ENCODE measurements at places on chromosomes 11 and 22.

DNA sequence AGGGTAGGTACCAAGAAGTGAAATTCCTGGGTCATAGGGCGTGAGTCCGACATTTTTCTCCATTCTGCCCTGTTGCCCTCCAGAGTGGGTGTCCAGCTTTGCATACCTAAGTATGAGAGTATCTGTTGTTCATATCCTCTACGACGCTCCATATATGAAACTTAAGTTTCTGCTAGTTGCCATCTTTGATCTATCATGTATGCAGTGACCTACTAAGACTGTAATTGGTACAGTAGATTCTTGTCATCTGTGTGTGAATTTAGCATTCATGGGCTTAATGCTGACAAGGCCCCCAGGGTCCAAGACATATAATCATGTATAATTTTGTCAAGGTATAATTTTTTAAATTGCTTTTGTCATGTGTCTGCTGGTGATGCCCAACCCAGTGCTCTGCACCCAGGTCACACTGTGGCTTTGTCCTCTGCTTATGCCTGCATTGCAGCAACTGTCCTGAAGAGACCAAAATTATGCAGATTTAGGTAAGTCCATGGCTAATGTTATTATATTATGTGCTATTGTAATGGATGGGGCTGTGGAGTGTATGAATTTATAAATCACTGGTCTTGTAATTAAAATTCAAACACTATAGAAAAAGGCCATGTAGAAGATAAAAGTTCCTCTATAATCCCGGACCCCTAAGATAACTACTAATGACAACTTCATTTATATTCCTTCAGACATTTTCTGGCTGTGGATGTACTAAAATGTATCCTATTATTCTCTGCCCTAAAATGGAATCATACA lies 12.2 kb downstream of the NEAT1 start:
- no peak for DNase-seq

GRCh38 chr11:72405009-72405408 lies 29.3 kb downstream of the CLPB start:
- DNase-seq: no peak

GRCh38 chr11:122044086-122044485 lies 71.9 kb downstream of the BLID start:
- no peak for DNase-seq

DNA sequence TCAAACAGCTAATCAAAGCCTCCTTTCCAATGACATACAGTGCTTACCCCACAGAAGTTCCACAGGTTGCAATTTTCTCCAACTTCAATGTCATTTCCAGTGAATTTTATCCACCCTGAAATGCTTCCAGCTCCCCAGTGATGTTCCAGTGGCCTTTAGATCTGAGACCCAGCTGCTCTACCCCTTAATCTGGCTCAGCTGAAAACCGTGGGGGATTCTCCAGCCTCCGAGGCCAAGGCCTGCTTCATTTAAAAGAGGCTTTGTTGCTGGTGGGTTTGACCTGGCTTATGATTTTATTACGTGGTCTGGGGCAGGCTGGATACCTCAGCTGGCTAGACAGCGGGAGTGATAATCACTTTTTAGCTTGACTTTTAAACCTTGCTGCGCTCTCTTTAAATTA lies 10.9 kb downstream of the HEPHL1 start:
- no peak for DNase-seq

DNA sequence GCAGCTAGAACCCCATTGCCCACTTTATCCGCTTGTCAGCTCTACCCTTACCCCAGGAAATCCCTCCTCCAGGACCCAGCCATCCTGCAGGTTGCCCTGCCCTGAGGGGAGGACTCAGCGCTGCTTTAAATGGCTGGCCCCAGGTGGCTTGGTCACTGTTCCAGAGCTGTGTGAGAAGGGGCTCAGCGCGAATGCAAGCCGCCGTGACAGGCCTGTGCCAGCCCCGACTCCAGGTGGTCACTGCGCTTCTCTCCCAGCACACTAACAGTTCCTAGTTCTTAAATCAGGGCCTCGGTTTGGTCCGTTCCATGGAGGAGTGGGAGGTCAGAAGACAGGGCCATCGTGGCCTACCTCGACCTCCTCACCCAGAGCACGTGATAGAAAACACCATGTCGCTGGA lies 65.7 kb upstream of the TBCEL start:
- DNase-seq: no peak

GRCh38 chr22:30813936-30814335 lies 119.3 kb downstream of the OSBP2 start:
- DNase-seq: no peak
